ENCODE measurements at places on chromosomes 1 and 21. TPM values are rescaled to one million over a fixed set of nuclear protein-coding genes. Genes with fewer than 3 reads are reported as not detected.

Gene FBXO2
- 3.2 TPM for total RNA-seq

Gene CGN
- total RNA-seq, result 0.08 TPM

Gene TPM3
- 345 TPM for total RNA-seq

Gene SYDE2
- total RNA-seq, result 6.9 TPM

GRCh38 chr1:18945401-18945849 lies 11.1 kb downstream of the IFFO2 start:
- DNase-seq, result no peak

DNA sequence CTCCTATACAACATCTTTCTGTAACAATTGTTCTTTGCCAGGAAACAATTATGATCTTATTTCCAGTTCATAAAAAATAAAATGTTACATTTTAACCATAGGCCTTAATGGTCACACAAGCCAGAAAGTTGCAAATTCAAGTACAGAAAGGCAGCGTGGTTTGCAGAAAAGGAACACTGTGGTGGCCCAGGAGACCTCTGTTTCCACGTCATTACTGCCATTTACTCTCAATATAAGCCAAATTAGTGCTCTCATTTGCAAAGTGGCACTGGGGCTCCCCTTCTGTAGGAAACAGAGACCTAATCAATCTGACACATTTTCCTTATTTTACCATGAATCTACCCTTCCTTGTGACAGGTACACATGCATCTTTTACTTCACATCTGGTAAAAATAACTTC lies 79.3 kb upstream of the TLR5 start:
- no peak for DNase-seq

Data from CD4-positive, alpha-beta T cell (primary cell).